GM12864 (cell line): ENCODE measurements at places on chromosomes 5 and 9.
A peak's percentile ranks its signal among the peaks of the same experiment; 100 is the strongest.

- no peak for DNase-seq
Measured at GRCh38 chr5:148033134-148033533, 30.6 kb upstream of the SPINK5 start.

DNA sequence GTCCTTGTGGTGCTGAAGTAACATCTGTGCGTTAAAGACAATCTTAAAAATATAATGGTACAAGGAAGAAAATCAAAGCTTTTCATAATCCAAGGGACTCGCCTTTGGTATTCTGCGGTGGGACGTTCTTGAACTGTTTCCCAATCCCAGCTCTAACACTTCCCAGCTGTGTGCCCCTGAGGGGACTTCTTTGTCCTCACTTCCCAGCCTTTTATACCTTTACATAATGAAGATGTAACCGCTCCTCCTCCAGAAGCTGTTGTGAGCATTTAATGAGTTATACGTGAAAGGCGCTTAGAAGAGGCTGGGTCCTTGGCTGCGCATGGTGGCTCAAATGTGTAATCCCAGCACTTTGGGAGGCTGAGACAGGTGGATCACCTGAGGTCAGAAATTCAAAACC lies 16.9 kb downstream of the STK10 start:
- no peak for DNase-seq

DNA sequence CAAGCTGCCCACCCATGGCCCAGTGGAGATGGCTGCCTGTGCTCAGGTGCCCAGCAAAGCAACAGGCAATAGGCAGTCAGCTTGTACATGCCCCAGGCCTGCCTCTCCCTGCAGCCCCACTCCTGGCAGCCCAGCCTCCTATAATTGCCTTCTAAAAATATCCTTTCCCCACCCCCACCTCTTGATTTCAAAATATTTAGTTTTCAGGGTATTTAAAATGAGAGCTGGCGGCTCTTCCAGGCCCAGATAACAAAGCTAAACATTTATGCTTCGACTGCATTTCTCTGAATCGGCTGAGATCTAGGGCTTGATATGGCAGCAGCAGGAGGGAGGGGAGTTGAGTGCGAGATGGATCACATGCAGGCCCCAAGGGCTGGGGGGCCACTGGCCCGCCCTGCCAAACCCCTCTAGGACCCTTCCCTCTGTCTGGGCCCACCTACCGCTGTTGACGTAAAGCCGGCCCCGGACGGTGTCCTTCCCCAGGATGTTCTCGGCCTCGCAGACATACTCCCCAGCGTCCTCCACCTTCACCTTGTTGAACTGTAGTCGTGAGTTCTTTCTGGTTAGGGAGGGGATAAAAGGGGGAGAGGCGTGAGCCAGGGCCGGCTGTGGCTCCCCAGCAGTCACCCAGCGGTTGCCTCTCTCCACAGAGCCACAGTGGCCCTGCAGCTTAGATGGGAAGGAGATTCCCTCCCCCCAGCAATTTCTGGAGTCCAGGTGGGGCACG lies 85.0 kb downstream of the PSD2 start:
- no peak for DNase-seq

DNA sequence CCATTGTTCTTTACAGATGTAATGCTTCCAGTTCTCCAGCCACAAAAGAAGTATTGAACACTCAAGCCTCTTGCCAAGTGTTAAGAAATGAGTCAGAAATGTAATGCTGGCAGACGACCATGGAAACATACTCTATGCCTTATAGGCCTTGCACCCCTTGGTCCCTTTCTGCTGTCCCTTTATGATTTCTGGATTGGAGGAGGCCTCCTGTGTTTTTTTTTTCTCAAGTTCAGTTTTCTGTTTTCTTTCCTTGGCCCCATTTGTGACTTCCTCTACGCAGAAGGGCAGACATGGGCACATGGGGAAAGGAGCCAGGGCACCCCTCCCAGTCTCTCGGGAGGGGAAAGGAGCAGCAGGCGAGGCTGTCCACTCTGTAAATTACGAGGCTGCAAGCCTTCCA lies 53.4 kb downstream of the SNX18 start:
- no peak for DNase-seq

DNA sequence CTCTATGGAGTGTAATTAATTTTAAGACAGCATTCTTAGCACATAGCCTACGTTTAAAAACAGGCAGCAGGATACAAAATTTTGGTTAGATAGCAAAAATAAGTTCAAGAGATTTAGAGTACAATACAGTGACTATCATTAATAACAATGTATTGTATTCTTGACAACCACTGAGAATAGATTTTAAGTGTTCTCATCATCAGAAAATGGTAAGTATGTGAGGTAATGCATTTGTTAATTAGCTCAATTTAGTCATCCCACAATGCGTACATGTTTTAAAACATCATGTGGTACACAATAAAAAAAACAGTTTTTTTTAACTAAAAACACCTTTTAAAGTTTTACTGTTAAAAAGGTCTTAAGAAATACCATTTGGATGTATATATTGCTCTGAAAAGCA lies 94.2 kb downstream of the MUSK start:
- DNase-seq = no peak

DNA sequence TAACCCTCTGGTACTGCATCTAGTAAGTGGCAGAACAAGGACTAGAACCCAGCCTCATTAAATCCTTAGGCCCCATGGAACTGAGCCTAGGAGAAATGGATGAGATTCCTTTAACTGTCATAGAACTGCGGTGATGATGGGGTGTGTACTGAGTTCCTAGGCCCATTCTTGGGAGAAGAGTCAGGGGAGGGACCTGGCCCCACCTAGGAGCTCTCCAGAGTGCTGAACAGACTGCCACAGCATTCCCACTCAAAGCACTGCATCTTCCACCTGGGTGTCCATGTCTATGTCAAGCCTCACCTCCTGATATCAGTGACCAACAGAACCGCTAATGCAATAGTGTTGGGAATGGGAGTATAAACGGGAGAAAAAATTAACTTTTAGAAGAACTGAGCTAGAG lies 36.6 kb downstream of the TTLL11 start:
- DNase-seq = no peak

GRCh38 chr5:120055858-120056257 lies 408.2 kb upstream of the PRR16 start:
- no peak for DNase-seq

DNA sequence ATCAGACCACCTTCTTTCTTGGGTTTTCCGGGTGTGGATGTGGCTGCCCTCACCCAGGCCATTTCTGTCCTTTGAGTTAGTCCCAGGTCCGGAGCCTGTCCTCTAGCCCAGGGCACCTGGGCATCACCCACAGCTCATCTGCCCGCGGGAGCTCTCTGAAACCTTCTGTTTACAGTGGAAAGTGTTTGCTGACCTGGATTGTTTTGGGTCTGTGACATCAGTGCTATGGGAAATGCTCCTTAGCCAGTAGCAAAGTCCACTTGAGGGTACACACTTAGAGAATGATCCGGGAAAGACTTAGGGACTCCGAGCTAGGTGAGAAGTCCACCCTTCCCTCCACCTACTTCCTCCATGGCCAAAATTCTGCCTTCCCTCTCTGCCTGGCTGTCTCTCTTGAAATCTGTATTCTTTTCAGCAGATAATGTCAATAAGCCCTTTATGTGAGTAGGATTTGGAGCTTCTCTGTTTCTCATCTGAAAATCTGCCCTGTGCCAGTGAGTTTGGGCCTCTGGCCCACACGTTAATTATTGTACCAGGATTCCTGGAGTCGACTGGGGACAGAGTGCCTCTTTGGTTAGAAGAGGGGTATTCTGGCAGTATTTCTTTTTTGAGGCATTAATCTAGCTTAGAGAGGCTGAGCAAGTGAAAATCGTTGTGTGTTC lies 19.9 kb downstream of the ABLIM3 start:
- DNase-seq = no peak

- no peak for DNase-seq
Measured at GRCh38 chr5:147226512-147226911, 8.3 kb upstream of the STK32A start.

- DNase-seq = no peak
Measured at GRCh38 chr5:156683509-156683908, 166.6 kb upstream of the PPP1R2B start.

GRCh38 chr5:172361566-172362238 lies 78.1 kb upstream of the UBTD2 start:
- peak; percentile 15 for DNase-seq

GRCh38 chr9:121288673-121289025 lies 20.7 kb downstream of the GSN start:
- no peak for DNase-seq

DNA sequence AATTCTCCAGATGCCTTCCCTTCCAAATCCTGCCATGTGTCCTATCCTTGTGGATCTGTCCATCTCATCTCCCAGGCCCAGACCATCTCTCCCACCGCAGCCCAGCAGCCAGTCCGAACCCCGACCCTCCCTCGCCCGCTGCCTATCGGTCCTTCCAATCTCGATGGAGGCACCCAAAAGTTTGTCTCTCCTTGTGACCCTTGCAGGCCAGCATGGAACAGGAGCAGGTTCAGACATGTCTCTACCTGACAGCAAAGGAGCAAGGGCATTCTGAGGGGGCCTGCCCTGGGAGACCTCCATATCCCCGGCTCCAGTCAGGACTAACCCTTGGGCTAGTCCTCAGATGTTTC lies 51.0 kb downstream of the SEMA4D start:
- no peak for DNase-seq

- no peak for DNase-seq
Measured at GRCh38 chr5:87756951-87757350, 344.2 kb upstream of the CCNH start.

DNA sequence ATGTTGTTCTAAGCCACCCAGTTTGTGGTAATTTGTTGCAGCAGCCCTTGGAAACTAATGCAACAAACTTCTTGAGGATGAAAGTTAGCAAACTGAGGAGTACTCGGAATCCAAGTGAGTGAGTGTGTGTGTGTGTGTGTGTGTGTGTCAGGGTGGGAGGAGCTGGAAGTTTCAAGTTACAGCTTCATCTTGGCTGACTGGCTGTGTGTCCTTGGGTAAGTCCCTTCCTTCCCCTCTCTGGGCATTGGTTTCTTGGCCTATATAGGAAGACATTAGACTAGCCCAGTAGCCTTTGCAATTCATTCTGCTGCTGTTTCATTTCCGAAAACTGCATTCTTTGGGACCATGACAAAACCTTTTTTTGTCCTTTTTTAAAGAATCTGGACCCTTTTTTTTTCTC lies 157.2 kb downstream of the MELK start:
- no peak for DNase-seq

DNA sequence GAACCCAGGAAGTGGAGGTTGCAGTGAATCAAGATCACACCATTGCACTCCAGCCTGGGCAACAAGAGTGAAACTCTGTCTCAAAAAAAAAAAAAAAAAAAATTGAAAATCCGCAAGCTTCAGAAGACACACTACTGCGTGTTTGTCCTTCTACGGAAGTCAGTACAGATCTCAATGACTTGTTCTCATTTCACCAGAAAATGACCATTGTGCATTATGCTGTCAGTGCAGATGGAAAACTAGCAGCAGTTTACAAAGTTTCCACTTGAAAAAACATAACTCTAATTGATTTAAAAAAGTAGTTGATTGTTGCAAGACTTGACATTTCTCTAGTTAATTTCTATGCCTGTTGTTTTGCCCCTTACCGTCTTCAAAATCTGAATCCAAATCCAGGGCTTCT lies 298.0 kb upstream of the DMRT1 start:
- DNase-seq = no peak

DNA sequence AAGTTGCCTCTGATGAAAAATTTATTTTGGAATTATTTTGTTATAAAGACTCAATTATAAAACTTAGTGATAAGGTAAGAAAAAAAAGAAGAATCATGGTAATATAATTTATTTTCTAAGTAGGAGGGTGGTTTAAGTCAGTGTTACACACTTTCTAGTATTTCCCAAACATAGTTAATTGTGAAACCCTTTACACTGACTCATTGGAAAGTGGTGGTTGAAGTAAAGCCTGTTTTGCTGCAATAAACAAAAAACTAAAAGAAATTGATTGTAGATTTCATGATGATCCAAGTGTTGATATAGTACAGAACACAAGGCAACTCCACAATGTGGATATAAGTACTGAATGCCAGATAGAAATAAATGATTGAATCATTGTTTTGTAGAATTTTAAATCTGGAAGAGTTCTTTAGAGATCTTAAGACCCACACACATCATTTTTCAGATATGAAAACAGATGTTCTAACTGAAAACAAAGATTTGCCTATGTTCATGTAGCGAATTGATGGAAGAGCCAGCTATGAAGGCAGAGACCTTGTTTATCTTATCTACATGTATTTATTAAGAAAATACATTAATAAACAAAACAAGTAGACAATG lies 539.8 kb downstream of the PRELID2 start:
- DNase-seq = no peak

GRCh38 chr9:21252721-21253547 lies 13.1 kb upstream of the IFNA14 start:
- DNase-seq = no peak

DNA sequence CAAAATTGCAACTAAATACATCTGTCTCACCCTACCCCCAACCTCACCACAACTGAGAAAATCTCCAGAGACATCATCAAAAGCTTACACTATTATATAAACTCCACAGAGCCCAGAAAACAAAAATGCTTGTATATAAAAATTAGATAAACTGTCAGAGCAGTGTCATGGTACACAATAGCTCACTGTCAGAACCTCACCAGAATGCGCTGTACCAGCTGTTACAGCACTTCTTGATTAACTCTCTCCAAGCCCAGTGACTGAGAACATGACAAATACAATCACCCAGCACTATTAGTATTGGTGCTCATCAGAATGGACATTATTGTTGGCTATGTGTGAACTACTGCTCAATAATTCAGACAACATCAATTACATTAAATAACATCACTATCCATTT lies 65.7 kb downstream of the ZDHHC21 start:
- no peak for DNase-seq

- no peak for DNase-seq
Measured at GRCh38 chr9:96122282-96122681, 179.7 kb downstream of the HSD17B3 start.

DNA sequence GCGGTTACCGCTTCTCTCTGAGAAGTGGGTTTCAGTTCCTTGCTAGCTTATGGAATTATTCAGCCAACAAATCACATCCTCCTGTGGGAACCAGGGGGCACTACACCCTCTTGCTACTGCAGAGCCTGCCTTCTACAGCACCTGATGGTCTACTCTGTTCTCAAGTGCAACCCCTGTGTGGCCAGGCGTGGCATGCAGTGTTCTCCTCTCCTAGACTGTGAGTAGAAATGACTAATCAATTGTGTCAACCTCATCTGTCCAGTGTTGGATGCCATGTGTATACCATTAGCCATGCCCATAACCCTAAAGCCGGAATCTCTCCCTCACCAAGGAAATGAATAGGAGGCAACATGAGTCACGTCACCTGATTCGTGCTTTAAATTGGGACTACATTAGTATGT lies 117.2 kb upstream of the LIFR start:
- DNase-seq = no peak

GRCh38 chr5:93930098-93930497 lies 188.7 kb upstream of the POU5F2 start:
- DNase-seq = no peak

GRCh38 chr5:1931604-1932231 lies 49.0 kb upstream of the IRX4 start:
- DNase-seq = no peak

GRCh38 chr5:14851999-14852526 lies 19.5 kb downstream of the ANKH start:
- no peak for DNase-seq

DNA sequence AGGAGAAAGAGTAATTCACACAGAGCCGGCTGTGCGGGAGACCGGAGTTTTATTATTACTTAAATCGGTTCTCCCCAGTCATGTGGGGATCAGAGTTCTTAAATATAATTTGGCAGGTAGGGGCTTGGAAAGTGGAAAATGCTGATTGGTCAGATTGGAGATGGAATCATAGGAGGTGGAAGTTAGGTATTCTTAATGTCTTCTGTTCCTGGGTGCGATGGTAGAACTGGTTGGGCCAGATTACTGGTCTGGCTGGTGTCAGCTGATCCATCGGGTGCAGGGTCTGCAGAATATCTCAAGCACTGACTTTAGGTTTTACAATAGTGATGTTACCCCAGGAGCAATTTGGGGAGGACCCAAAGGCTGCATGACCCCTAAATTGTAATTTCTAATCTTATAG lies 4.6 kb upstream of the CERCAM start:
- DNase-seq = no peak
